ENCODE measurements at places on chromosomes 2 and 18. TPM values are rescaled to one million over a fixed set of nuclear protein-coding genes. Genes with fewer than 3 reads are reported as not detected.

HDAC4 gene
- total RNA-seq, result 5.3 TPM

NFATC1 gene
- 1.7 TPM for total RNA-seq

CNTNAP5 gene
- total RNA-seq, result not detected

GKN2 gene
- not detected for total RNA-seq

GRCh38 chr2:219406861-219407230, 11.3 kb upstream of the DES start:
- peak; percentile 22 for DNase-seq

GRCh38 chr2:202084265-202084664, 11.2 kb downstream of the KIAA2012 start:
- DNase-seq, result peak; percentile 24

GRCh38 chr2:165898381-165898780, 55.2 kb downstream of the TTC21B start:
- DNase-seq, result peak; percentile 92

DNA sequence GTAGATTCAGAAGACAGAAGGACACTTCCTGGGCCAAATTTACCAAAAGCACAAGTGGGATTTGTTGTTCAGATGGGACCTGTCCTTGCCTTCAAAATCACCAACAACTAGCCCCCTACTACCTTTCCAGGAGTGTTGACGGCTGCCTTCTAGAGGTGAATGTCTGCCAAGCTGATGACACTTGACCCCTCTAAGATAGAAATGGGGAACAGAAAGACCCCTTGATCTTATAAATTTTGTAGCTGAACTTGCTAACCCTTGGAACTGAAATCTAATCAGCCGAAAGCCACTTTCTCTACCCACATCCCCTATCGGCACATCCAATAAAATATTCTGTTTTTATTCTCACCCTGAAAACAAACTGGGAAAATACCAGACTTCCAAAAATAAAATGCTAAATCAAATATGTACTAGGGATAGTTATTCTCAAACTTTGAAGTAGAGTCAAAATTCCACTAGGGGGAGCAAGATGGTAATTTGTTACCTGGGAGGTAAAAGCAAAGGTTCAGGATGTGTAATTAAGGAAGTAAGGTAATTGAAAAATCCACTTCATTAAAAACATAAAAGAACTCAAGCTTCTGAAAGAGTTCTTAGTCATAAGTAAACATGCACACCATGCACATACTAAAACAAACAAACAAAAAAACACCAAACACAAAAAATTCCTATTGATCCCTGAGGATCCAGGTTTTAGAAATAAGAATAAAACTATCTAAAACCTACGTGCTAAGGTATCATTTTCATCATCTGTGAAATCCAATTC, 119.2 kb downstream of the ANKRD44 start:
- DNase-seq, result peak; percentile 56

- DNase-seq, result peak; percentile 51
Measured at GRCh38 chr2:165952741-165953211, 800 bp downstream of the TTC21B start.

Measured in bronchial epithelial cell (primary cell).